ENCODE measurements at places on chromosomes 7 and 10.
A peak's percentile ranks its signal among the peaks of the same experiment; 100 is the strongest.

DNA sequence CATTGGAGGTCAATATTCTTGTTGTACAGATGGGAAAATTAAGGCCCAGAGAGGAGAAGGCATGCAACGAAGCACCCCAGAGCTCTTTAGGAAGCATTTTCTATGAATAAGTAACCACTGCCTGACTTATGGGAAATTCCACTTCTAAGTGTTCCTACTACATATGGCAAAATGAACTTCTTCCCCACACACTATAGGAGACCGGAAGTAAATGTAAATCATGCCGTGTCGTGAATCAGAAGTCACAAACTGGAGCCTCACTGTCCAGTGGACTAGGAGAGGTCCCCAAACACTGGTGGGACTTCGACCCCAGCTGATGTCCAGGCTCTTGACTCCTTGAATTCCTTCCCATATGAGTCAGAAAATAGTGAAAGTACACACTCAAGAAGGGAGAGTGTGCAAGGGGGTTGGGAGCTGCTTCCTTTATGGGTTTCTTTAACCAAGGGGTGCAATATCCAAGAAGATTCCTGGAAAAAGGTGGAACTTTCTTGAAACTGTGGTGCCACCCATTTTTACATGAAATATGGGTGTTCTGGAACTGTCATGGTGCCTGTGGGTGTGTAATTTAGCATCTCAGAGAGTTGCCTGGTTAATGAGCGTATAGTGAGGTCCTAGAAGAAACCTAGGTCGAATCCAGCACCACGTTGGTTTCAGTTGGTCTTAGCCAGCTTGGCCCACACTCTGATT, 6.7 kb downstream of the RASSF4 start:
- DNase-seq = peak; percentile 38

- peak; percentile 59 for DNase-seq
These were observed 26.7 kb downstream of the SEC23IP start for GRCh38 chr10:119919271-119919670.

GRCh38 chr10:122494833-122495232, 33.5 kb downstream of the HTRA1 start:
- peak; percentile 65 for DNase-seq

GRCh38 chr7:116652793-116653192, 19.2 kb upstream of the MET start:
- DNase-seq = no peak

- DNase-seq = no peak
These were observed 34.2 kb downstream of the IL2RA start for GRCh38 chr10:6027929-6028328.

GRCh38 chr7:113033959-113034358, 52.7 kb downstream of the GPR85 start:
- DNase-seq = no peak

- DNase-seq = peak; percentile 54
These were observed 14.7 kb upstream of the TMEM236 start for GRCh38 chr10:17737027-17737965.

GRCh38 chr10:100986952-100987684, at the start of the genes MRPL43 and TWNK:
TSS of gene MRPL43 (minus strand) at chr10:100987497. CDS start at chr10:100987443, 54 bp downstream.
TSS of gene TWNK (plus strand) at chr10:100987543. CDS start at chr10:100988211, 668 bp downstream.
- DNase-seq = peak; percentile 78

GRCh38 chr7:80410081-80410480, 101.8 kb downstream of the GNAT3 start:
- DNase-seq = peak; percentile 52

GRCh38 chr10:19329475-19329874, 280.9 kb downstream of the MALRD1 start:
- DNase-seq = no peak

- DNase-seq = no peak
These were observed 1.1 kb upstream of the MNX1 start for GRCh38 chr7:157011333-157012112.

- peak; percentile 44 for DNase-seq
These were observed 12.1 kb downstream of the ENTPD1 start for GRCh38 chr10:95767884-95768556.

- peak; percentile 58 for DNase-seq
These were observed 166.4 kb downstream of the PPP1R17 start for GRCh38 chr7:31853380-31853779.

GRCh38 chr7:24764011-24764410, 6.7 kb upstream of the GSDME start:
- no peak for DNase-seq

- DNase-seq = no peak
These were observed 299.0 kb downstream of the RPS24 start for GRCh38 chr10:78332657-78333056.

- no peak for DNase-seq
These were observed 53.3 kb downstream of the NT5C2 start for GRCh38 chr10:103139803-103140202.

DNA sequence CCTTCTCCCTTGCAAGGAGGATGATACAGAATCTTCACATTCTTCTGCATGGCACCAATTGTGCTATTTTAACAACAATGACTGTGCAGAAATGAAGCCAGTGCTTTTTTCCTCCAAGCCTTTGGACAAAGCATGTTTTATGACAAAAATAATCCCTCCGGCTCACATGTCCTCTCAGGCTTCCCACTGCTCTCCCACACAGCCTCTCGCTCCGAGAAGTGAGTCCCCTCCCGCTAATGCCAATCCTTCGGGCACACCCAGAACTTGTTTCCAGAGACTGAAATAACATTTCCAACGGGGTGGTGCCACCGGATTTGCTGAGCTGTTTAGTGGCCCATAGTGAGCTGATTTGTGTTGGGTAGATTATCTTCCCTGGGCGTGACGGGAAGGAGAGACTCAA, 35.8 kb downstream of the RBM17 start:
- peak; percentile 28 for DNase-seq

DNA sequence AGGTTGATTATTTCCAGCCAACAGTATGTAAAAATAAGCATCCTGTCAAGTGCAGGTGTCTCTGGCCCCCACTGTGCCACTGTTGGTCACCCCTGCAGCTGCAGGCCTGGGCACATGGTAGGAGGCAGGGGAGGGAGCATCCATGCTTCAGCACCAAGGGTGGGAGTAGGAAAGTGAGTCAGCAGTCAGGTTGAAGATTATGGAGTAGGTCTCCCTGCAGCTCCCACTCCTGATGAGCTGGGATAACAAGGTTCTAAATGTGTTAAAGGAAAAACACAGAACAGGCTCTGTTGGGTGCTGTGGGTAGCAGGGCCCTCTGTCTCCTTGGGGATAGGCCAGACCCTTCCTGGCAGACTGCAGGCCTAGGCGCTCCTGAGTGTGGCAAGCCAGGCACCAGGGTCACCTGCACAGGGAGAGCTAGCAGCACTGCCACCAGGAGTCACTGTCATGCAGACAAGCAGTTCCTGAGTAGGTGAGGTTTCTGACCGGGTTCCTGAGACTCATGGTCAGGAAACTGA, 59.3 kb downstream of the NUDCD3 start:
- no peak for DNase-seq

DNA sequence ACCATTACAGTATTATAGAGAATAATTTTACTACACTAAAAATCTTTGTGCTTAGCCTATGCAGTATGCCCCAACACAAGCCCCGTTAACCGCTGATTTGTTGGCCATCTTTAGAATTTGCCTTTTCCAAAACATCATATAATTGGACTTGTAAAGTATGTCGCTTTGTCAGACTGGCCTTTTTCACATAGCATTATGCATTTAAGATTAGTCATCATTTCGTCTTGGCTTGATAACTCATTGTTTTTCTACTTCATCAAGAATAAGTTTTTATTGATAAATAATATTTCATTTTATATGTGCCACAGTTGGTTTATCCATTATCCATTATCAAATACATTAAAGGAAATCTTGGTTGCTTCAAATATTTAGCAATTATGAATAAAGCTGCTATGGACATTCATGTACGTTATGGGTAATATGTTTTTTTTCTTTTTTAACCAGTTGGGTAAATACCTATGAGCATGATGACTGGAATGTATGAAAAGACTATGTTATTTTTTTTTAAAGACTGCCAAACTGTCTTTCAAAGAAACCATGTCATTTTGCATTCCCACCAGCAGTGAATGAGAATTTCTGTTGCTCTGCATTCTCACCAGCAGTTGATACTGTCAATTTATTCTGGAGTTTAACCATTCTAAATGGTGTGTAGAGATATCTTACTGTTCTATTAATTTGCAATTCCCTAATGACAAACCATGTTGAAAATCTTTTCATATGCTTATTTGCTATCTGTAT, 273.1 kb upstream of the KCND2 start:
- no peak for DNase-seq

Data from EH (cell line).